GM20000 (cell line): ENCODE measurements at places on chromosomes 11 and 22.

DNA sequence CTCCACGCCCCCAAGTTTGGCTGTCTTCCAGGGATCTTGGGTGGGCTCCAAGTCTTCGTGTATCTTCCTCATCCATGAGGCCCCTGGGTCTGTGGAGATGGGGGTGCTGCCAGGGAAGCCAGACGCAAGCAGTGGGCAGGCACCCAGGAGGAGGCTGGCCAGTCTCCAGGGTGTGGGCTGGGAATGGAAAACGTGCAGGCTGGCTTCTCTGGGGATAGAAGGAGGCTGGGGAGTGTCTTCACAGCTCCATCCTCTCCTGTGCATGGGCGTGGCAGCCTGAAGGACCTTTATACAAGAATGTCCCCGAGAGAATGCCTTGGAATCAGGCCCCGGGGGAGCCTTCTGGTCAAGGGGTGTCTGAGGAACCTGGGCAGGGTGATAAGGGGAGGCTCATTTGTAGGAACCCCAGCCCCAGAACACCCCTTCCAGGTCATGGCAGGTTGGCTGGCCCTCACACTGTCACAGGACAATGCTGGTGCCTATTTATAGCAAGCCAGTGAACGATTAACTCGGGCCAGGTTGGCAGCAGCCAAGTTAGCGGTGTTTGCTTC is 14.0 kb downstream of the SGSM1 start:
- DNase-seq = no peak

- no peak for DNase-seq
Measured at GRCh38 chr22:21033895-21034294, 1.5 kb upstream of the SLC7A4 start.

DNA sequence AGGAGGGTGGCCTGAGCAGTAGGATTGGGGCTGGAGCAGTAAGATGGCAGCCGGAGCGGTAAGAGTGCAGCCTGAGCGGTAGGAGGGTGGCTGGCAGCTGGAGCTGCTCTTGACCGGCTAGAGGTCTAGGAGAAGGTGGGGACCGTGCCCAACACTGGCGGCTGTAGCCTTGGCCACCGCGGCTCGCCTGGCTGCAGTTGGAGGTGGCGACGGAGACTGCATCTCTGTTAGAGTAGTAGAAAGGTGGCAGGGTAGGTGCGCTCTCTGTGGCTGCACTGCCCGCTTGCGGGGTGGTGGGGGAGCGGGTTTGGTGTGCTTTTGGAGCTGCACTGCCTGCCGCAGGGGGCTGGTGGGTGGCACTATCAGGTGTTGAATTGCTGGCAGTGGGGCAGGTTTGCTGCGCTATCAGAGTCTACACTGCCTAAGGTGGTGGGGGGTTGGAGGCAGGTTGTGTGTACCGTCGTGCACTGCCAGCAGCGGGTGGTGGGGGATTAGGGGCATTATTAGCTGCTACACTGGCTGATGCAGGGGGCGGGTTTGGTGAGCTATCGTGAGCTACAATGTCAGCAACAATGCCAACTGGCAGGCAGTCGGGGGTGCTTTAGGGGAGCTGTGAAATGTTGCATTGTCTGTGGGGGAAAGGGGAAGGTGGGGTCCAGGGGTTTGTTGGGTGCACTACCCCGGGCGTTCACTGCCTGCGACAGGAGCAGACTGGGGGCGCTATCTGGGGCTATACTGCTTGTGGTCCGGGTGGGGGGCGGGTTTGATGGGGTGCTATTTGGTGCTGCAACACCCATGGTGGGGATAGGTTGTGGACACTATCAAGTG is 4461.3 kb upstream of the OR11H1 start:
- peak; percentile 36 for DNase-seq

GRCh38 chr11:134260503-134260902 is 7.1 kb downstream of the ACAD8 start:
- no peak for DNase-seq

DNA sequence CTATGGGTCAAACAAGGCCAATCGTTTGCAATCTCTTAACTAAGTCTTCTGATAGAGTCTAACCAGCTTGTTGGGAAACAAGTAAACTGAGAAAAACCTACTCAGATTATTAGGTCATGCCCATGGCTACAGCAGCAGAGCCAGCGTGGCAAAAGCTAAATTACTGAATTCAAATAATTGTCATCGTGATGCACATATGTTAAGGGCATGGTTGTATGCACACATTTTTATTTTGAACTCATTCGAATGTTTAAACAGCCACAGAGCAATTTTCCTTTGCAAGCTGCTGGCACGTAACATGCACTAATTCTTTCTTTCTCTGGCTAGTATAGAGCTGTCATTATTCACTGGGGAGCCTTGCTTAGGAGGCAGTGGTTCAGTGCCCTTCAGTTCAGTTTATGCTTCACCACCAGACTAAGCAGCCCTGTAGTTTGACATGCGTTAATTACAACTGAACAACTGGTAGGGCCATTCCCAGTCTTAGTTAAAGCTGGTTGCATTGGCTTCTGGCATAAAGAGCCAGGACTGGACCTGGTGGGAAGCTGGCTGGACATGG is 396.4 kb downstream of the METTL15 start:
- DNase-seq = no peak

DNA sequence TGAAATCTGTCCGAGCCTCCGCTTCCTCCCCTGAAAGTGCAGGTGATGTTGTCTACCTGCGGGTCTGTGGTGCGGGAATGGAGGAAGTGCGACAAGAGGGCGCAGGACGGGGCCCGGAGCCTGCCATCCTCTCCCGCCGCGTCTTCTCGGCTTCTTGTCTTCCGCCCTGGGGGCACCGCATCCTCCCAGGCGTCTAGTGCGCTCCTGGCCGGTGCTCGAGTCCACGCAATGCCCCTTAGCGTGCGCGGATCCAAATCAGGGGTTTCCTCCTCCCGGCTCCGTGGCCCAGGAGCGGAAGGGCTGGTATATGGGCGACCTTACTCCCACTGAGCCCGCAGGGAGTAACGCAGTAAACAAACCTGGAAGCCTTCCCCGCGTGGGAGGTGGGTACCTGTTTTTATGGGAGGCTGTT is 405 bp downstream of the SFI1 start:
- DNase-seq = no peak

DNA sequence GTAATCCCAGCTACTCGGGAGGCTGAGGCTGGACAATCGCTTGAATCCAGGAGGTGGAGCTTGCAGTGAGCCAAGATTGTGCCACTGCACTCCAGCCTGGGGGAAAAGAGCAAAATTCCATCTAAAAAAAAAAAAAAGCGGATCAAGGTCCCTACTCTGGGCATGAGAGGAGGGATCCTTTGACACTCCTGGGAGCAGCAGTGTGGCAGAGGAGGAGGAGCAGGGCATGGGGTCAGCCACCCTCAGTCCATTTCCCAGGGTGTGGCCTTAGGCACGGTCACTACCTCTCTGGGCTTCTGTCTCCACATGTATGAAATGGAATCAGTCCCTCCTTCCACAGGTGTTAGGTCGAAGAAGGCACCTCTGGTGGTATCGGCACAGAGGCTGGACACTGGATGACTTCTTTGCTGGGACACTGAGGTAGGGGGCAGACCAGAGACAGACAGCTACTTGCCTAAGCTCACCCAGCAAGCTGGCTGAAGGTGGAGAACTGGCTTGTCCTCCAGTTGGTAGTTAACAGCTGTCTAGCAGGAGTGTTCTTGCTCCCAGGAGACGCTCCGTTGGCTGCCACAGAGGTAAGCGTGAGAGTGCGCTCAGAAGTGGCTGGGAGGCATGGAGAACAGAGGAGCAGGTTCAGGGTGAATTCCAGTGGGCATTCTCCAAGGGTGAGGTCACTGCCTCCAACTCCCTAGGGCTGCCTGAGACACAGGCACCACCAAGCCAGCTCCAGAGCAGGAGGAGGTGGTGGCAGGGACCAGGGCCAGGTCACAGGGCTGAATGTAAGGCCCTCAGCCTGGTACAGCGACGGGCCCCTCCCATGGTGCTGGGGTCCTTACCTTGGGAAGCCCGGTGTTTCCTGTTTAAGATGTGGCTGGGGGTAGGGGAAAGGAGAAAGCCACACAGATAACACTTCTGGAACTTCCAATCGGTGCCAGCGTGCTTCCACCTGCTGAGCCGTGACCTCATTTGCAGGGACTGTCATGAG is 19.5 kb downstream of the TXN2 start:
- no peak for DNase-seq

DNA sequence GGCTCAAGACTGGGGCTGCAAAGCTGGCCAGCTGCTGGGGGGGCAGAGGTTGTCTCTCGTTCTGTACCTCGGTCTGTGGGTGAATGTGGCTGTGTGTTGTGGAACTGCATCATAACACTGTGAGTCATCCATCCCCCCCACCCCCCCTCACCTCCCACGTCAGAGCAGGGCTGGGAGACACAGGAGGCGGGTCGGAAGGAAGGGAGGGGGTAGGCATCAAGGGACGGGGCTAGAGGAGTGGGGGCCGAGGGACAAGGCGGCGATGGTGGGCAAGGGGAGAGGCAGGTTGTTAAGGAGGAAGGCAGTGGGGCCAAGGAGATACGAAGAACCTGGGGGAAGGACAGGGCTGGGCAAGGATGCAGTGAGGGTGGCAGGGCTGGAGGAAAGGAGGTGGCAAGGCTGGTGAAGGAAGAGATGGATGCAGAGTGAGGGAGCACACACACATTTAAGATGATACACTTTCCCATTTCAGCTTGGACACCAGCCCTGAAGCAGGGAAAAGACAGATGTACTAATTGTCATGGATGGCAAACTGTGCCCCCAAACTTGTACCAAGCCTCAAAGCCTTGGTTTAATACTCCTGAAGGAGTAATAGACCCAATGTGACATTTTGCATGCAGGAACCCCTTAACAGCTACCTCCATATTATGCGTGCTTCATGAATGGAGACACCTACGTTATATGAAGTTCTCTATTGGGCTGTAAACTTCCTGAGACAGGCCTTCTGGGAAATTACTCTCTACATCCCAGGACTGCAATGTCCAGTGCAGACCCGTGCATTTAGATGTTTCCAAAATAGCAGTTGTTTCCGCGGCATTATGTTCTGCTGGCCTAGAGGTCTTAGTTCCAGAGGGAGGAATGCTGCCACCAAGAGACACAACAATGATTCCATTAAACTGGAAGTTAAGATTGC is at the start of gene YPEL4:
YPEL4 (minus strand) TSS at position 87 of the 913 bp plus-strand sequence. CDS start 2,805 bp downstream, outside the sequence.
- DNase-seq = peak; percentile 61

DNA sequence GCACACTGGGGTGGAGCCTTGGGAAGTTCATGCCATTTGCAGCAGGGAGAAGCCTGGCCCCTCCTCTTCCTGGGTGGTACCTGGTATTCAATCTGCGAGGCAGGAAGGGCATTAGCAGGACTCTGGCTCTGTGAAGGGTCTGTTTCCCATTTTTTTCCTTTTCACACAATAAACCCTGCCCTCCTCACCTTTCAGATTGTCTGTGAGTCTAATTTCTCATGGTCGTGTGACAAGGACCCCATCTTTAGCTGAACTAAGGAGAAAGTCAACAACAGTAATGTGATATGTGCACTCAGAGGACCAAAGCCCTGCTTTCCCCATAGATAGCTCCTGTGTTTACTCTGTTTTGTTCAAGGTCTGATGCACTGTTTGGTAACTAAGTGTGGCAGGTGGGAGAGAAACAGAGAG is 26.6 kb upstream of the CASP4 start:
- no peak for DNase-seq

DNA sequence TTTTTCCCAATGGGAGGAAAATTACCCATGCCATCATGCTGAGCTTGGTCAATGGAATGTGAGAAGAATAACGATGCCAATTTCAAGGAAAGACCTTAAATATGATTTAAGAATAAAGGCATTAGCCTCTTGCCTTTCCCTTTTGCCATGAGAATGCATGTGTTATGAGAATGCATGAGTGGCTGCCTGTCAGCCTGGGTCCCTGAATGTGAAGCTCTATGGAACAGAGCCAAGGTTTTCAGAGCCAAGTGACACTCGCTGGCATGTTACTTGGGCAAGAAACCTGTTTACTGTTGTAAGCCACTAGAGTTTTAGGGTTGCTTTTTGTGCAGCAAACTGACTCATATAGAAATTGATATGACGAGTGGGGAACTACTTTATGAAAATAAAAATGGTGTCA is 75.7 kb downstream of the JRKL start:
- DNase-seq = no peak

- DNase-seq = peak; percentile 43
Measured at GRCh38 chr11:120554766-120555432, 43.4 kb downstream of the GRIK4 start.

DNA sequence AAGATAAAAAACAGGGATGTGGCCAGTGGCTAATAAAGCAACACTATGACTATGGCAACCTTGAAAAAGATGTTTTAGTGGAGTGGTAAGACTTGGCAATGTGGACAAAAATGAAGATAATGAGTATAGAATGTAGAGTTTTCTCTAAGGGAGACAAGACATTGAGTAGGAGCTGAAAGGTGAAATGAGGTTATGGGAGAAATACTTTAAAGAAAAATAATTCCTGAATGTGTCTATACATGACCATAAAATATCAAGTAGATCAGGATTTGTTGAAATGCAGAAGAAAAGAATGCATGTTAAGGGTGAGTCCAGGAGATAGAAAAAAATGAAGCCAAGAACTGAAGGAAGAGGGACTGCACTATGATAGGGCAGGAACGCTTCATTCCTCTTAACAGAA is 101.6 kb upstream of the CARD18 start:
- DNase-seq = no peak

DNA sequence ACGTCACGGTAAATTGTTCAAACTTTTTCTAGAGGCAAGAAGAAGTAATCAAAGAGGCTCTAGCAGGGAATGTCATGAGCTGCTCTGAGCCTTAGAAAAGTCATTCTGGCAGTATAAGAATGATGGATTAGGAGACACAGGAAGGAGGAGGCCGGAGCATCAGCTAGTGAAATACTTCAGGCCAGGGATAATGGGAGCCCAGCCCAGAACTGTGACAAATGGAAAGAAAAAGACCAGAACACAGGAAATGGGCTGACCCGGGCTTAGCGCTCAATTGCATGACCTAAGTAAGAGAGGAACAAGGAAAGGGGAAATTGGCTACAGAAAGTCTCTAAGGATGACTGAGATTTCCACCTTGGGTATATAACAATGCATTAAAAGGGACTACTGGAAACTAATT is 108.6 kb downstream of the LARGE1 start:
- no peak for DNase-seq

- no peak for DNase-seq
Measured at GRCh38 chr11:17001806-17002205, 12.4 kb downstream of the PLEKHA7 start.

- DNase-seq = no peak
Measured at GRCh38 chr11:128518493-128519207, 68.7 kb downstream of the ETS1 start.

DNA sequence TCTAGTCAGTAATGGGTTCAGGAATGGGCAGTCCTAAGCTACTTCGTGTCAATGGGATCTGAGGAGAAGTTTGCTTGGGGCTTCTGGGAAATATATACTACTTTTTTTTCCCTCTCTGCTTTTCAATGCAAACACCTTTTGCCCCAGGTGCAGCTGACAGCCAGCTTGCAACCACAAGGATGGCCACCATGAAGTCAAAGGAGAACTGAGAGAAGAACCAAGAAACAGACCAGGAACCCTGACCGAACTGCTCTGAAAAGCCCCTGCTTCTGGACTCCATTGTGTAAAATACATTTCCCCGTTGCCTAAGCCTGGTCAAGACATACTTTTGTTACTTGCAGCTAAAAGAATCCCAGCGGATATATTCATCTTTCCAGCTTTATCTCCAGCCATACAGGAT is 20.1 kb upstream of the CD44 start:
- DNase-seq = no peak

DNA sequence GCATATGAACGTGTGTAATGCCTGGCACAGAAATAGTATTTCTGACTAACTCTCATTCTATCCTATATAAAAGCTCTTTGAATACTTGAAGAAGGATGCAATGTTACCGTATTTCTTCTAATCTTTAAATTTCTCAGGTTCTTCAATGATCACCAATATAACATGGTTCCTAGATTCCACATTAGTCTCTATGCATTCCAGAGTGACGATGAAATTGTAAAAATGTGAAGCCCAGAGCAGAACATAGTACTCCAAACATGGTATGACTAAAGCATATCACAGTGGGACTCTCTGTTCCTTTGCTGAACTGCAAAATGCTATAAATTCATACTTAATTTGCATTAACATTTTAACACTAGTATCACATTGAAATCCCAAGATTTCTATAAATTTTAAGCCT is 877.6 kb upstream of the CHORDC1 start:
- DNase-seq = no peak
